ENCODE measurements at places on chromosomes 11 and 22.

GRCh38 chr22:25334162-25334490, 114.7 kb downstream of the CRYBB2 start:
- DNase-seq = peak; percentile 11

- no peak for DNase-seq
These were observed 86.9 kb upstream of the IGLL5 start for GRCh38 chr22:22800716-22801115.

- no peak for DNase-seq
These were observed 16.1 kb downstream of the CPT1A start for GRCh38 chr11:68825571-68825970.

DNA sequence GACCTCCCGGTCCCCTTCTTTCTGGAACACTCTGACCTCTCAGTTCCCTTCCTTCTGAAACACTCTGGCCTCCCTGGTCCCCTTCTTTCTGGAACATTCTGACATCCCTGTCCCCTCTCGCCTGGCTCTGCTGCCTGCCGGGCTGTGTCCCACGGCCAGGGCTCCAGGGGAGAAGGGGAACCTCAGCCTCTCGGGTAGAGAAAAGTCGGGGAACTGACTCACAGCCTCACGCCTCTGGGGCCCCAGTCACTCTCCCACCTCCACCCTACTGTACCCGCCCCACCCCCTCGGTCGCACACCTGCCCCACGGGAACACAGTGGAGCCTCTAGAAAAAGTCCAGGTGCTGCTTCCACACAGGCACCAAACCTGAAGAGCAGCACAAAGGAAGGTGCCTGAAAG, 93.3 kb downstream of the BRD1 start:
- DNase-seq = no peak

DNA sequence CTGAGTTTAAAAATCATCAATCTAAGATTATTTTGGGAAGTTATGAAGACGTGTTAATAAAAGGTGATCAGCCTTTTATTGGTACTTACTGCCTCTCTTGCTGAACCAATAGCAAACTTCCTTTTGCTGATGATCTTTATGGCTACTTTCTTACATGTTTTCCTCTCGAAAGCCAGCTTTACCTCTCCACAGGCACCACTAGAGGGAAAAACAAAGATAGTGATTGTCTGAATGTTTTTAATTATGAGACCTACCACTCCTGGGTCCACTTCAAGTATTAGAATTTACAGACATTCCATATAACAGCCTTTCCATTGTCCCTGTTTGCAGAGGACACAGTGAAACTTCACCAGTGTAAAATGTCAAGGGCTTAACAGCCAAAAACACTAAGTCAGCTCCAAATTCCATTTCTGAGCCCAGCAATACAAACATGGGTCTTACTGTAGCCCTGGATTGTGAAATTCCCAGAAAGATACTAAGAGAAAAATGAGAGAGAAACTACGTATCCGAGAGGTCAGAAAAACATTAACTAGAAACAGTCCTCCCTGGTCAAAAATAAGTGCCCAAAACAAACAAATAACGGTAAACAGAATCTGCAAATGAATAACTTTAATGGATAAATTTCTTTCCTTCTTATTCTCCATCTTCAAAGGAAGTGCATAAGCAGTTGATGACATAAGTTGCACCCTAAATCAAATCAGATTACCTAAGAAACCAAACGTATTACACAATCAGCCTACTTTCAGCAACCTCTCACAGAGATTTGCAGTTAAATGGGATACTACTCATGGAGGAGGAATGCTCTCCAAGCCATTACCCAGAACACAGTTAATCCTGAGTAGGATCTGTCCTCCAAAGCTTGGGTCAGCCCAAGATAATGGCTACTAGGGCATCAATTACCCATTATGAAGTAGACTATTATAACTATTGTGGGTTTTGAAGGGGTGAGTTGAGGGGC, 29.5 kb downstream of the CHEK2 start:
- no peak for DNase-seq

DNA sequence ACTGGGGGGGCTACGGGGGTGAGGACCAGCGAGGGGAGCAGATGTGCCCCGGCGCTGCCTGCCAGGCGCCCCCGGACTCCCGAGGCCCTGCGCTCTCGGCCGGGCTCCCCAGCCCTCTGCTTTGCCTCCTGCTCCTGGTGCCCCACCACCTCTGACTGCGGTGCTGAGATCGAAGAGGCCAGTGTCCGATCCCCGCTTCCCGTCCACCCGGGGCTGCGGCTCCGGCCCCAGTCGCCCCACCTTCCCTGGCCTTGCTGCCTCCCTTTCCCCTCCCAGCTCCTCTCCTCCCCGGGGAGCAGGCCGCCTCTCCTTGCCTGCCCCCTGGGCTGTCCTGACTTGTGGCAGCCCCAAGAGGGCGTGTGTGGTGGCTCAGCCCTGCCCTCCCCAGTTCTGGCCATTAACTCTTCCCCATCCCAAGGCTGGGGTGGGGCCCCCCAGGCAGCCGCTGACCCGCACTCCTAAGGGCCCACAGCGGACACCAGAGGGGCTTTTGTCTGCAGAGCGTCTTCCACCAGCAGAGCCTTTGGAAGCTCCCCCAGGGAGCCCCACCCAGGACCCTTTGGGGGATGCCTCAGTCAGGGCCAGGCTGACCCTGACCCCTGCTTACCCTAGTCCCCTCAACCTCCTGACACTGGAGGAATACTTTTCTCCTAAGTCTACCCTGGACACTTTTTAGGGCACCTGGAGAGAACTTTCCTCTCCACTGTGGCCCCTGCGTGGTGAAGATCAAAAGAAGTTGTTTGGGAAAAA, 16.6 kb downstream of the RTN4RL2 start:
- DNase-seq = no peak

GRCh38 chr11:103696123-103696522, 340.3 kb upstream of the DDI1 start:
- no peak for DNase-seq

DNA sequence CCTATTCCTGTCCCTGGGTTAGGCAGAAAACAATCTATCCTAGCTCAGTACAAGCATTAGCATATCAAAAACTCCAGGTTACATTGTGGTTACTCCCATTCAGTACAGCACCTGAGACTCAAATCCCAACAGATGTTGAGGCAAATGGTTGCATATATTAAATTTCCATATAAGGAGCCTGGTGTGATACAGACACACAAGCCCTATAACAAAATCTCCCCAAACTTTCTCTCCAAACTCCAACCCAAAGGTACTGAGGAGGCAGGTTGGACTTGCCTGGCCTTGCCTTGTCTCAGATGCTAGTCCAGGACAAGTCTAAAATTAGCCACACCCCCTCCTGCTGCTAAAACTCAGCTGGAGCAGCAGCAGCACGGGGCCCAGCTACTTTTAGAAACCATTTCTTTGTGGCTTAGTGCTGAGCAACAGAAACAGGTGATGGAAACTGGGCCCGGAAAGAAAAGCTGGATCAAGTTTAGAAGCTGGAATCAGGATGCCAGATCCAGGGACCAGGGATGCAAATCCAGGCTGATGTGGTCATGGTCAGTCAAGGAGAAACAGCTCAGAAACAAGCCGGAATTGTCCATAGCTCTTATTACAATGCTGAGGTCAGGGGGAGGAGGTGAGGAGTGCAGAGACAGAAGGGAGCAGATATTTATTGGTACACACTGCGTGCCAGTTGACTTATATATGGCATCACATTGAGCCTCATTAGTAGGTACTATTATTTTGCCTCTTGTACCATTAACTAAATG, 73.7 kb upstream of the AMOTL1 start:
- DNase-seq = no peak

DNA sequence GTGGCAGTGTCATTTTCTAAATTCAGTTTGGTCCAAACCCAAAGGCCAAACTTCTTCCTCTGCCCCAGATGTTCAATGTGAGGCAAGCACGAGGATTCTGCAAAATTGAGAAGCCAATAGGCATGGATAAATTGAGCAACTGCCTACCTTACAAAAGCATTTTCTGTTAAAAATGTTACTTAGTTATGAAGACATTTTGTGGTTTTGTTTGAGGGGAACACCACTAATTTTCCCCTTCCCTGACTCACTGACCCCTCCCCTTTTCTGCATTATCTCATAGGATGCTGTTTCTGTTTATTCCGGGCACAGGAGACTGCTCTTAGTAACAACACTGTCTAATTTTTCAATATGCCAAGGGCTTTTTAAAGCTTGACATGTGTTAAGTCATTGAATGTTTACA, 462.8 kb downstream of the INSC start:
- no peak for DNase-seq

- no peak for DNase-seq
These were observed 82.0 kb upstream of the TOP3B start for GRCh38 chr22:22064580-22064979.

GRCh38 chr22:17944256-17944655, 80.1 kb downstream of the MICAL3 start:
- no peak for DNase-seq

- no peak for DNase-seq
These were observed 50.9 kb upstream of the CDON start for GRCh38 chr11:126113515-126113957.

GRCh38 chr11:62443390-62444235, 24.8 kb downstream of the SCGB1A1 start:
- DNase-seq = no peak

DNA sequence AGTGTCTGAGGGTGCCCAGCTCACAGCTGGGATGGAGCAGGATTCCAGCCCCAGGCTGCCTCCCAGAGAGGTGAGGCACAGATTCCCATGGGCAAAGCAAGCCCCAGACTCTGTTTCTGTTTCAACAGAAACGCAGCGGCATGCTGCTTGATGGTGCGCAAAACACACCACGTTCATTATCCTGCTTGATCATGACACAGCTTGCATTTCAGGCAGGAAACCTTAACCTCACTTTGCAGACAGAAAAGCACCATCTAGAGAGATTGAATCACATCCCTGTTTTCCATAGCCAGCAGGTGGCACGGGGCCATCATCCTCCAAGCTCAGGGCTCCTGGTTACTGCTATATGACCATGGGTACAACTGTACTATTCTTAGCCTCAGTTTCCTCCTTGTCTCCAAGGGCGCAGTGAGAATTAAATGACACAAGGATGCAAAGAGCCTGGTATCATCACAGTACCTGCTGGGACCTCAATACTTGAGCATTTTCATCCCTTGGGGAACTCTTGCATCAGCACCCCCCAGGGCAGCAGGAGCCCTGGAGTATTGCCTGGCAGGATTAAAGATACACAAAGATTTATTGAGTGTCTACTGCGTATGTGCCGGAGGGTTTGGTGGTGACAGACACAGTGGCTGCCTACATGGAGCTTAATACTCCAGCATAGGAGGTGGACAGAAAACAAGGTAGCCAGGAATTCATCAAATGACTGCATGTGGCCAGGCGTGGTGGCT, 110.0 kb downstream of the TP53I11 start:
- DNase-seq = no peak

DNA sequence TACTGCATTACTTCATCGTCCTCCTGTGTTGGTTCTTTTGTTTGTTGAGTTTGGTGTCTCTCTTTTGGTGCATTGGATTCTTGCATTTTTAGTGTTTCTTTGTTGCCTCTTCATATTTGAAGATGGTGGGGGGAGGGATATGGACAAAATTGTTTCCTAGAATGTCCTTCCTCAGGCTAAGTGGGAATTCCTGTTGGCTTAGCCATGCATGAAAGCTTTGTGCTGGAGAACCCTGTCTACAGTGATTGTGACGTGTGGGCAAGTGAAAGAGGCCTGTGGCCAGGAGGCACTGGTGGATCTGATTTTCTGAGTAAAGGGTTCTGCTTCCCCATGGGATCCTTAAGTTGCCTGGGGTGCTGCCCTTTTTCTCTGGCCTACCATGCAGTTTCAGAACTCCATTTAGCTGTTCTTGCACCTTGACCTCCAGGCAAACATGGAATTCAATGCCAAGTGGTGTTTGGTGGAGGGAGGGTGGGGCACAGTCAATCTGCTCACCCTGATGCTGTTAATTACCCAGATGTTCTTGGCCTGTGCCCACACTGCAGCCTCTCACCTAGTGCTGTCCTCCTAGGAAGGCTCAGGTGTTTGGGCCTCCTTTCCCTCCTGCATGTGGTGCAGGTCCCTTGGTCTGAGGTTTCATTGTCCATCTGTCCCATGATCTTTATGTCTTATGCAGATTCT, 46.3 kb upstream of the SLC22A12 start:
- DNase-seq = no peak

DNA sequence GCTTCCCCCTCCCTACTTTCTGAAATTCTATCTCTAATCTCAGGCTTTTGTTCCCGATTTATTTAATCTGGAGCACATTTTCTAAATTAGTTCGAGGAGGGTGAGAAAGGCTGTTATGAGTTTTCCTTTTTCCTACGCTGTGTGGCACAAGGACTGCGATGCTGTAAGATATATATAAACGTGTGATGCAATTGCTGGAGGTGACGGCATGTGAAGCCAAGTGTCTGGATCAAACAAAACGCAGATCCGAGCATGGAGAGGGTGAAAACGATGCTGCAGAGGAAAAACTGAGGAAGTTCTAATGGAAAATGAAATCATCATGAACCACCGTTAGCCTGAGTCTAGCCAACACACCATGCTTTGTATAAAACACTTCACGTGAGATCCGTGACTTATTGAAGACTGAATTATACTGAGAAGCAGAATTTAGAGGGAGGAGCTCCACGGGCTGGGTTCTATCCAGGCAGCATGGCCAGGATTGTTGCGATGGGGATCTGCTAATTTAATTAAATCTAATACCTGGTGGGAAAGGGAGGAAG, 4.4 kb downstream of the PKNOX2 start:
- DNase-seq = no peak

DNA sequence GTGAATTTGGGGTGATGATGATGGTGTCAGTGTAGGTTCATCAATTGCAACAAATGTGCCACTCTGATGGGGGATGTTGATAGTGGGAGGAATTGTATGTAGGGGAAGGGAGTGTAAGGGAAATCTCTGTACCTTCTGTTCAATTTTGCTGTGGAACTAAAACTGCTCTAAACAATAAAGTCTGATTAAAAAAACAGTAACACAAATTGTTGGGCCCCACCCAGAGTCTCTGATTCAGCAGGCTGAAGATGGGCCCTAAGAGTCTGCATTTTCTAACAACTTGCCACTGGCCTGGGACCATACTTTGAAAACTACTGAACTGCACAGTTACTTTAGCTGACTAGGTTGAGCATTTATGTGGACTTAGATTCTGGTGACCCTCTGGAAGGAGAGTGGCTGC, 113.2 kb downstream of the ATG16L2 start:
- DNase-seq = no peak
